IMR-90 (cell line): ENCODE measurements at places on chromosomes 7 and 10. TPM values are rescaled to one million over a fixed set of nuclear protein-coding genes. Genes with fewer than 3 reads are reported as not detected.

The TSPAN12 gene
- total RNA-seq = 0.72 and 1.1 TPM in 2 replicates

- no peaks in the 10 kb centered on the region for H3K36me3 ChIP-seq
- H3K4me1 ChIP-seq = peaks cover 2% of the 10 kb centered on the region
- H3K27me3 ChIP-seq = no peaks in the 10 kb centered on the region
- no peak overlapping the region for H3K4me3 ChIP-seq
- no peak for DNase-seq
- H3K27ac ChIP-seq = no peak overlapping the region
Measured at GRCh38 chr7:156496363-156496769, 144.2 kb upstream of the RNF32 start.

GRCh38 chr10:35887685-35888084 lies 245.6 kb upstream of the FZD8 start:
- DNase-seq = no peak
- H3K36me3 ChIP-seq = no peaks in the 10 kb centered on the region
- peaks cover 19% of the 10 kb centered on the region for H3K4me1 ChIP-seq
- no peak overlapping the region for H3K4me3 ChIP-seq
- peaks cover 4% of the 10 kb centered on the region; the same call in 1 of the 2 replicates for H3K27me3 ChIP-seq

- DNase-seq = peak; percentile 40
- H3K27me3 ChIP-seq = no peaks in the 10 kb centered on the region
- H3K27ac ChIP-seq = no peak overlapping the region
- H3K4me1 ChIP-seq = no peaks in the 10 kb centered on the region
Measured at GRCh38 chr10:108877095-108877561, 1046.2 kb downstream of the XPNPEP1 start.

The MYOF gene
- 281 and 332 TPM in 2 replicates for total RNA-seq

DNA sequence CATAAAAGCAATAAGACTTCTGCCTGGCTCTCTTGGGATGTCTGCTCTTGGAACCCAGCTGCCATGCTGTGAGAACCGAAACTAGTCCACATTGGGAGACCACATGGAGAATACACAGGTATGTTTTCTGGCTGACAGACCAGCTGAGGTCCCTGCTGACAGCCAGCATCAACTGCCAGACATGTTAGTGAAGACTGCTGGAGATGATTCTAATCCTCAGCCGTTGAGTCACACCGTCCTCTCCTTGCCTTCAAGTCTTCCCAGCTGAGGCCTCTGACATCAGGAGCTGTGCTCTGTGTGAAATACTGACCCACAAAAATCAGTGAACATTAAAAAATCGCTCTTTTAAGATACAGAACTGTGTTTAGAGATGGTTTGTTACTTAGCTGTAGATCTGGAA lies 36.9 kb upstream of the AGR2 start:
- peaks cover 9% of the 10 kb centered on the region for H3K4me1 ChIP-seq
- H3K36me3 ChIP-seq = no peaks in the 10 kb centered on the region
- H3K27ac ChIP-seq = no peak overlapping the region
- no peak overlapping the region for H3K4me3 ChIP-seq

DNA sequence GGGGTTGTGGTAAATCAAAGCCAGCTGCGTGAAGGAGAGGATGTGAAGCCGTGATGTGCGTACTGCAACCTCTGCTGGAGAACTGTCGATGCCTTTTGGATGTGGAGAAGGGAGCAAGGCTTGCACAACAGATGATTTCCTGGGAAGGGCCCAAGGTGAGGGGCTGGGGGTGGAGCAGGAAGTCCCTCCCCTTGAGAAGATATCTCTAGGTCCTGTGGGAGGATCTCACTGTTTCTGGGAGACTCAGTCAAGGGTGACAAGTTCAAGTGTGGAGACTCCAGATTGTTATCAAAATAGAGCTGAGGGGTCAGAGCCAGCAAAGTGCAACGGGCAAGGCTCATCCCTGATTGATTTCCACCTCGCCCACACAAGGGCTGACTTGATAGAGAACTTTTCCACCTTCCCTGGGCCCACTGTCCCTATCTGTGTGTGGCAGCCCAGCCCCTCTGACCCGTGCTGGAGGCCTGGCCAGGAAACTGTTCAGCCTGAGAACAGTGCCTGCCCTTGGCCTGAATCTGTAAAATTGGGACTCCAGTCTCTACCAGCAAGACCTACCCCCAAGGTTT lies 55.0 kb downstream of the COL13A1 start:
- no peak for DNase-seq
- H3K27ac ChIP-seq = no peak overlapping the region
- H3K27me3 ChIP-seq = no peaks in the 10 kb centered on the region
- H3K4me1 ChIP-seq = peaks cover 4% of the 10 kb centered on the region; the same call in 1 of the 2 replicates

The AKR1D1 gene
- not detected in 2 replicates for total RNA-seq

- H3K27me3 ChIP-seq = peaks cover 64% of the 10 kb centered on the region
- no peak for DNase-seq
- no peaks in the 10 kb centered on the region for H3K36me3 ChIP-seq
- no peak overlapping the region for H3K4me3 ChIP-seq
- no peak overlapping the region for H3K27ac ChIP-seq
- H3K4me1 ChIP-seq = peaks cover 2% of the 10 kb centered on the region; the same call in 1 of the 2 replicates
Measured at GRCh38 chr7:128131731-128132130, 100.5 kb upstream of the LRRC4 start.

The RPEL1 gene
- total RNA-seq = under 0.01 and 0.28 TPM in 2 replicates

- no peaks in the 10 kb centered on the region for H3K4me1 ChIP-seq
- no peak overlapping the region for H3K4me3 ChIP-seq
- H3K36me3 ChIP-seq = no peaks in the 10 kb centered on the region
- H3K27ac ChIP-seq = no peak overlapping the region
- DNase-seq = no peak
Measured at GRCh38 chr10:11887381-11888227, 64.4 kb downstream of the PROSER2 start.

The PRPS1L1 gene
- total RNA-seq = not detected in 2 replicates

- H3K27me3 ChIP-seq = no peaks in the 10 kb centered on the region
- no peaks in the 10 kb centered on the region for H3K36me3 ChIP-seq
- no peak overlapping the region for H3K27ac ChIP-seq
- H3K4me3 ChIP-seq = no peak overlapping the region
Measured at GRCh38 chr10:74548676-74549075, 277.7 kb upstream of the KAT6B start.

GRCh38 chr10:61338146-61338545 lies 115.0 kb downstream of the TMEM26 start:
- no peaks in the 10 kb centered on the region for H3K36me3 ChIP-seq
- H3K27me3 ChIP-seq = no peaks in the 10 kb centered on the region; the same call in 1 of the 2 replicates
- H3K4me3 ChIP-seq = no peak overlapping the region
- DNase-seq = no peak
- H3K4me1 ChIP-seq = no peaks in the 10 kb centered on the region

- H3K36me3 ChIP-seq = no peaks in the 10 kb centered on the region
- no peak for DNase-seq
- no peak overlapping the region for H3K27ac ChIP-seq
- H3K4me3 ChIP-seq = no peak overlapping the region
Measured at GRCh38 chr7:112994656-112995055, 92.0 kb downstream of the GPR85 start.

DNA sequence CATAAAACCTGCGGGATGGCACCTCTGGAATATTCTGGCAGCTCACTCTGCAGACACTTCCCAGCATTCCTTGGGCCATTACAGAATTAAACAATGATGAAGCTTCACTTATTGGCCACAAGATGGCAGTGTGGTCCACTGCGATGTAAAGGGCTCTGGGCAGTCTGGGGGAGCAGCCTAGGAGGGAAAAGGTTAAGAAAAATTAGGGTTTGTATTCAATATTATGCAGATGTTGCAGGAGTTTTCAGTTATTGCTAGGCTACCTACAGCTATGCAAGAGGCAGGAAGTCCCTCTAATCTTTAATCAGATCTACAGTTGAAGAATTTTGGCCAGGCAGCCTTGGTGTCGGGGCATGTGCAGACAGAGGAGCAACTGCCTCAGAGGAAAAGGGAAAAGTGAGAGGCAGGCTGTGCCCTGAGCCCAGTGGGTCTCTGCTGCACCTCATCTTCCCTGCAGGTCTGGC lies 233.2 kb upstream of the PRSS1 start:
- no peaks in the 10 kb centered on the region for H3K36me3 ChIP-seq
- H3K27me3 ChIP-seq = peaks cover 4% of the 10 kb centered on the region

The LGI1 gene
- not detected in 2 replicates for total RNA-seq

- no peak for DNase-seq
- no peaks in the 10 kb centered on the region for H3K4me1 ChIP-seq
- no peak overlapping the region for H3K4me3 ChIP-seq
- H3K27me3 ChIP-seq = no peaks in the 10 kb centered on the region
- no peak overlapping the region for H3K27ac ChIP-seq
Measured at GRCh38 chr7:19749658-19750057, 23.8 kb downstream of the TMEM196 start.

The KIF5B gene
- 68.5 and 130 TPM in 2 replicates for total RNA-seq

The ZNF33B gene
- total RNA-seq = 4.5 and 5.0 TPM in 2 replicates

The ZNF273 gene
- 2.7 and 4.4 TPM in 2 replicates for total RNA-seq

DNA sequence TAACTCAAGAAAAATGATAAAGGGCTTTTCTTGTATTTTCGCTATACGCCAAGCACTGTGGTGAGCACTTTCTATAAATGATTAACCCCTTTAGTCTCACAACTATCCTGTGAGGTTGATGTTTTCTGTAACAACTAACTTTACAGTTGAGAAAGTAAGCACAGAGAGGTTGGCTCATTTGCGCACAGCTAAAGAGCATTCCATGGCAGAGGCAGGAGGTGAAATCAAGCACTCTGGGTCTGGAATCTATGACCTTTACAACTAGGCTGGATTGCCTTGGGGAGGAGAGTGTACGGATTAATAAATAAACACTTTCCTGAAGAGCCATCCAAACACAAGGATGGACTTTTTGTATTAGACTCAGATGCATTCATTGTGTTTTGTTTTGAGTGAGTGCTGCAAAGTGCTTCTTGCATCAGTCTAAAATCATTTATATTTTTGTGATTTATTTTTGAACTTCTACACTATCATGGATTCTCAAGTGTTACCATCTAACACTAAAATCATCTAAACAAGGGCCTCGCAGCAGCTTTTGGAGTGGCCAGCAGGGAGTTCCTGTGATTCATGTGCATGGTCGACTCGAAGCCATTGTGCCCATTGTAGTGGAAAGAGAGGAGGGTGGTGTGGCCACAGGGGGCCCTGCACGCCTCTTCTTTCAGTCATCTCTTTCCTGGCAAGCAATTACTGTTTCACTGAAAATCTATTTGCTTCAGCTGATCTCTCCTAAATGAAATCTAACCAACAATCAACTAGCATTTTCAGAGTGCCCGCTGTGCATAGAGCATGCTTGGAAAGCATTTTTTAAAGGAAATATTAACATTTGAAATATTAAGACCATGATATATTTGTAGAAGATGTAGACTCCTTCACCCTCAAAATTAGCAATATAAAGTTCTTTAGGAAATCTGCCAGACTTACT lies 633.4 kb upstream of the COBL start:
- H3K27me3 ChIP-seq = no peaks in the 10 kb centered on the region
- H3K4me1 ChIP-seq = no peaks in the 10 kb centered on the region
- no peak for DNase-seq
- H3K36me3 ChIP-seq = no peaks in the 10 kb centered on the region
- H3K27ac ChIP-seq = no peak overlapping the region

DNA sequence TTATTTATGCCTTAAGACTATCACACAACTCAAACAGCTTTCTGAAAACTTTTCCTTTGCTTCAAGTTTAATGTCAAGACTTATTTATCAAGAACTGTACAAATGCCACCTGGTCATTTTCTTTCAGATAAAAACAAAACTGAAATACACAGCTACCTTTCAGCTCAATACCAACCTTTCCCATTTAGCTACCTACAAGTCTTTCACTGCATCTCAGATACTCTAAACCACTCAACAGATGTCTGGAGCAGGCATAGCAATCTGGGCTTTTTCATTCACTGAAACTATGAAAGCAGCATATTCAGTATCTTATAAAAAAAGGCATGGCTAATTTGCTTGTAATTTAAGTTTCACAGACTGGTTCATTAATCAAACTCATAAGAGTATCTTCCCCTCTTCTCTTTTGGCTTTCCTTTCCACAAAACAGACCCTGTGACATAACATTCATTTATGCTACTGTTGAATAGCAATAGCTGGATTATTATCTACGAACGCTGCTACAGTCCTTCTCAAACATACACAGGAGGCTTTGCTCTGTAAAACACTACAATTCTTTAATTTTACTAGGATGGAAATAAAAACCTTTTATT lies 8.2 kb downstream of the TRA2A start:
- H3K4me1 ChIP-seq = peaks cover 3% of the 10 kb centered on the region
- H3K4me3 ChIP-seq = no peak overlapping the region
- H3K36me3 ChIP-seq = peaks cover 24% of the 10 kb centered on the region
- no peak for DNase-seq
- H3K27me3 ChIP-seq = no peaks in the 10 kb centered on the region

DNA sequence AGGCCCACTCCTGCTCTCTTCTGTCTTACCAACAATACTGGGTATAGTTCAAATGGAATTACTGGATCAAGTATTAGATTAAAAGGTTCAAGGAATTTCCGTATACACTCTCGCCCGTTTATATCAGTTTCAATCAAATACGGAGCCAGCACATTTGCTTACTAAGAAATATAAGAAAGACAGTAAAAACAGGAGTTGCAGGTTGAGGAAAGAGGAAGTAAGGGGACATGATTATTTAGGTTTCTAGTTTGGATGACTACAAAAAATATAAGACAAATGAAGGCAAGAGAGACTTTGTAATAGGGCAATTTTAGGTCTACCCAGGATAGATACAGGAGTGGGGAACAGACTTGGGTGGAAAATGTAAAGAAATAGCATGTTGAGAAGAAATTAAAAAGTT lies 109.9 kb upstream of the ABI1 start:
- H3K36me3 ChIP-seq = no peaks in the 10 kb centered on the region
- no peak for DNase-seq
- no peak overlapping the region for H3K4me3 ChIP-seq
- no peaks in the 10 kb centered on the region for H3K27me3 ChIP-seq

The GPR15LG gene
- total RNA-seq = not detected in 2 replicates

- peaks cover 76% of the 10 kb centered on the region for H3K27me3 ChIP-seq
- no peak overlapping the region for H3K4me3 ChIP-seq
- no peaks in the 10 kb centered on the region for H3K36me3 ChIP-seq
Measured at GRCh38 chr7:27165996-27166530, 726 bp upstream of the HOXA9 start.

The ZNF365 gene
- 2.5 and 3.2 TPM in 2 replicates for total RNA-seq

- no peaks in the 10 kb centered on the region for H3K36me3 ChIP-seq
- no peaks in the 10 kb centered on the region for H3K4me1 ChIP-seq
- H3K27ac ChIP-seq = no peak overlapping the region
- no peak for DNase-seq
- no peak overlapping the region for H3K4me3 ChIP-seq
- H3K27me3 ChIP-seq = peaks cover 2% of the 10 kb centered on the region; the same call in 1 of the 2 replicates
Measured at GRCh38 chr7:104814126-104814525, 199.9 kb upstream of the KMT2E start.

The HECW1 gene
- total RNA-seq = 1.1 and 1.3 TPM in 2 replicates

GRCh38 chr10:88194041-88194887 lies 330.8 kb downstream of the PTEN start:
- H3K4me1 ChIP-seq = peaks cover 2% of the 10 kb centered on the region; the same call in 1 of the 2 replicates
- H3K27ac ChIP-seq = no peak overlapping the region
- no peak overlapping the region for H3K4me3 ChIP-seq
- H3K27me3 ChIP-seq = no peaks in the 10 kb centered on the region
- peak; percentile 31 for DNase-seq
- H3K36me3 ChIP-seq = no peaks in the 10 kb centered on the region

The COL17A1 gene
- 0.18 and 0.83 TPM in 2 replicates for total RNA-seq

The SORCS3 gene
- not detected in 2 replicates for total RNA-seq

DNA sequence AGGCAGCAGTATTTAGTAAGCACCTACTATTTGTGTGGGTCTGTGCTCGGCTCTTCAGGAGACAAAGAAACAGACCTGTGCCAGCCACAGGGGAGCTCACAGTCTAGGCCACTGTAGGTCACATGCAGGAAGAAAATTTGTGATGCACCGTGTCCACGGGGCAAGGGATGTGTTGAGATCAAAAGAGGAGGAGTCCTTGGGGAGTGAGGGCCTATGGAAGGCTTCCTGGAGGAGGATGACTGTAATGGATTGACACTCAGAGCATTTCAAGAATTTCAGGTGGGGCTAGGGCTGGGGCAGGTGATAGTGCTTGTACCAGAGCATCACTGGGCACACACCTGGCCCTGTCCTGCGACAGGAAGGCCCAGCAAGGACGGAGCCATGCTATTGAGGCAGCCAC lies 102.7 kb downstream of the ZMIZ1 start:
- H3K27ac ChIP-seq = no peak overlapping the region
- H3K36me3 ChIP-seq = peaks cover 57% of the 10 kb centered on the region
- no peak for DNase-seq
- no peak overlapping the region for H3K4me3 ChIP-seq
- H3K4me1 ChIP-seq = peaks cover 32% of the 10 kb centered on the region
